ENCODE measurements at places on chromosomes 1 and 21.

- no peak for DNase-seq
These were observed 384.7 kb downstream of the RPS6KC1 start for GRCh38 chr1:213435715-213436114.

GRCh38 chr1:159700312-159700711 lies 14.1 kb downstream of the CRP start:
- no peak for DNase-seq

GRCh38 chr1:151444783-151445177 lies 14.5 kb downstream of the POGZ start:
- no peak for DNase-seq

- DNase-seq: no peak
These were observed 30.3 kb downstream of the SLC45A1 start for GRCh38 chr1:8348047-8348776.

GRCh38 chr1:26788836-26789611 lies 1.3 kb downstream of the PIGV start:
- peak; percentile 91 for DNase-seq

DNA sequence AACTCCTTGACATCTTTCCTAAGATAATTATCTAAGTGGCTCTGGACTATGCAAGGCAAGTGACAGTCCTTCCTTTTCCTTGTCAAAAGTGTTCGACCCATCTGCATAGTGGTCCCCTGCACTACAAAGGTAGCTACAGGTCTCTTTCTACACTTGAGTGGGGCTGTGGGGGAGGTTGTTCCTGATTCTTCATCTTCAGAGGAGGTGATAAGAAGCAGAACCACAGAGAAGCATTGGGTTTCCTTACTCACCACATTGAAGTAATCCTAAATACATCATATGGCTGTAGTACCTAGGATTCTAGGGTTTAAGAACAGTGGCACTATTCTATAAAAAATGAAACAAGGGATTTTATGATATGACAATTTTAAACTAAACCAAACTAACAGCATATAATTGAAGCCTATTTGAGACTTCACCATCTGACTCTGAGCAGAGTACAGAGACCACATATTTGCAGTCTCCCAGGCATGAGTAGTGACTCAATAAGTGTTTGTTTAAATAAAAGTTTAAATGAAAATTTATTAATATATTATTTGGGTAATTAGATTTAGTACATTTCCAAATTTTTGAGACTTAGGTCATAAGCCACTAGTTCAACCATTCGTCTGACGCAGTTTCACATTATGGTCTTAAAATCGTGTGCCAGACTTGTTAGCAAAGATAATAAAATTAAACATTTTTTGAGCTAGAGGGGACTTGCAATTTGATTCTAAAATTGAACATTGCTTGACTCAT lies 54.9 kb upstream of the NEK7 start:
- no peak for DNase-seq

DNA sequence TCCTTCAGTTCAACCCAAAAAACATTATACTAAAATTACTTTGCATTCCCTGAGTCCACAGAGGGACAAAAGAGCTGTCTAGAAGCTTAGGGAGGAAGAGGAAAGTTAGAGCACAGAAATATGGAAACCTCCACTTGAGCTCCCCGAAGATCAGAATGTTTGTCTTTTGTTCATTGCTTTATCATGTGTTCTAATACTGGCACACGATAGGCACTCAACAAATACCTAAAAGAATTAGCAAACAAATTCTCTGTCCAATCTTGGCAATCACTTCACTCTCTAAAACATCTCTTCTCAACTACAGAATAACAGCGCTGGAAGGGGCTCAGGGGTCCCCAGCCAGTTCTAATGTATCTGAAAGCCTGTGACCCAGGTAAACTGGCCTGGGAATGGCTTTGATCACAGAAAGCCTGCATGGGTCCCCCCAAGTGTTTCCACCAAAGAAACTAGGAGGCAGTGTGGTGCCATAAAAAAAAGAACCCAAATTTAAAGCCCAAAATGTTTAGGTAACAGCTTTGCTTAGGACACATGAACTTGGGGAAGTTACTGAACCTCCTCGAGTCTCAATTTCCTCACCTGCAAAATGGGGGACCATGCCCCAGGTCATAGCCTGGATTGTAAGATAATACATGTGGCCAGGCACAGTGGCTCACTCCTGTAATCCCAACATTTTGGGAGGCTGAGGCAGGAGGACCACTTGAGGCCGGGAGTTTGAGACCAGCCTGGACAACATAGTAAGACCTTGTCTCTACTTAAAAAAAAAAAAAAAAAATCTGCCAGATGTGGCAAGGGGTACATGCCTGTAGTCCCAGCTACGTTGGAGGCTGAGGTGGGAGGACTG lies 45.8 kb downstream of the SSBP3 start:
- DNase-seq: peak; percentile 7

DNA sequence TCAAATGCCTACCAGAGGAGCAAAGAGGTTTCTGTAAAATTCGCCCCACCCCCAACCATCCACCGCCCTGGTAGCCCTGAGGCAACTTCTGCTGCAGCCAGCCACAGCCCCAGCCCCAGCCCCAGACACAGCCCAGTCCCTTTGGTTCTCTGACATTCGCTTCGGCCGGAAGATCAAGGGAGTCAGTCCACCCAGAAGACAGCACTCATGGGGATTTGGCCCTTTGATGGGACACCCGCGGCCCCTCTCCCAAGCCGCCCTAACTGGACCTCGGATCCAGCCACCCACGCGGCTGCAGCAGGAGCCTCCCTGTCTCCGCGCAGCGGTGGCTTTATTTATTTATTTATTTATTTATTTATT lies 3881.0 kb downstream of the SRGAP2C start:
- DNase-seq: no peak
